ENCODE measurements at places on chromosomes 3 and 15.
A peak's percentile ranks its signal among the peaks of the same experiment; 100 is the strongest.

GRCh38 chr3:124887177-124887931 lies at the start of gene ITGB5:
ITGB5 (minus strand) TSS chr3:124887365; CDS start chr3:124887000, 365 bp downstream.
- peak; percentile 24 for DNase-seq

- DNase-seq = no peak
Measured at GRCh38 chr15:76577879-76578512, 241.4 kb downstream of the ISL2 start.

DNA sequence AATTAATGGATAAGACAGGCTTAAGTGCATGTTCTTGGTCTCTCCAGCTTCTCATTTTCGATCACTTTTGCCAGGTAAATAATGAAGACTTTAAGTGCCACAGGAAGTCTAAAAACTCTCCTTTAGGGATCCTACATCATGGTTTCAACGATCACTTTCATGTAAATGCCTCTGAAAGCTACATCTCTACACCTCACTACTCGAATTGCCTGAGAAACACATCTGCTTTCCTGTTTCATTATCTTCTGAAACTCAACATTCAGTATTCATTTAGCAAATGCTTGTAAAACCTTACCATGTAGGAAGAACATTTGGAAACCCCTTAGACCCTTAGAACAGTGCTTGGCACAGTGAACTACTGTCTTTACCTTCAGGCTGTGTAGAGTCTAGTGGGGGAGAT lies 16.2 kb downstream of the THAP10 start:
- DNase-seq = no peak

GRCh38 chr3:132804498-132804897 lies 82.3 kb upstream of the NPHP3 start:
- DNase-seq = no peak

DNA sequence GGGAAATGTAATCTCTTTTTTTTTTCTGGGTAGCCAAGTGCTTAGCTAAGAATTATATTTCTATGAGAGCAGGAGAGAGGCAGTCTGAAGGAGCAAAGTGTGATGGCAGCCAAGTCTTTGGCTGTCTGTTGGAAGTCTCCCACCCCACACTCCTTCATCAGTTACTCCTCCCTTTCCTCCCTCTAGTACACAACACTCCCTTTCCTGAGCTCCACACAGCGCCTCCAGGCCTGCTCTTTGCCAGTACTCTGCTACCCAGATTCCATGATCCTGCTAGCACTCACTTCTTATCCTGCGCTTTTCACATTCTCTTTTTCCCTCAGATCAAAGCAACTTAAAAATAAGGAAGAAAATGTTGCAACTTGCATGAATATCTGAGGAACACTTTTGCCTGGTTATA lies 37.4 kb upstream of the SNRK start:
- no peak for DNase-seq

GRCh38 chr15:78550815-78551214 lies 10.6 kb downstream of the PSMA4 start:
- no peak for DNase-seq

DNA sequence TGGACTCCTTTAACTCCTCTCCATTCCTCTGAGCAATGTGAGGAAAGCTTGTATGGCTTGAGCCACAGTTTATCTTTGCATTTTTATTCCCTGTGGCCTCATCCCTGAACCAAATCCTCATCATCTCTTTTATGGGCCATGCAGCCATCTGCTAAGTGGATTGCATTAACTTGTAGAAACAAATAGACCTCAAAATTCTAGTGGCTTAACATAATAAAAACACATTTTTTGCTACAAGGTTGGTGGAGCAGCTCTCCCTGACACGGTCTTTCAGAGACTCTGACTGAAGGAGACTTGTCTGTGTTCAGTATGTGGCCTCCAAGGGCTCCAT lies 135.3 kb downstream of the RPL22L1 start:
- DNase-seq = no peak

- no peak for DNase-seq
Measured at GRCh38 chr15:58524247-58524646, 92.5 kb downstream of the LIPC start.

- no peak for DNase-seq
Measured at GRCh38 chr3:23821858-23822257, 16.1 kb downstream of the UBE2E1 start.

DNA sequence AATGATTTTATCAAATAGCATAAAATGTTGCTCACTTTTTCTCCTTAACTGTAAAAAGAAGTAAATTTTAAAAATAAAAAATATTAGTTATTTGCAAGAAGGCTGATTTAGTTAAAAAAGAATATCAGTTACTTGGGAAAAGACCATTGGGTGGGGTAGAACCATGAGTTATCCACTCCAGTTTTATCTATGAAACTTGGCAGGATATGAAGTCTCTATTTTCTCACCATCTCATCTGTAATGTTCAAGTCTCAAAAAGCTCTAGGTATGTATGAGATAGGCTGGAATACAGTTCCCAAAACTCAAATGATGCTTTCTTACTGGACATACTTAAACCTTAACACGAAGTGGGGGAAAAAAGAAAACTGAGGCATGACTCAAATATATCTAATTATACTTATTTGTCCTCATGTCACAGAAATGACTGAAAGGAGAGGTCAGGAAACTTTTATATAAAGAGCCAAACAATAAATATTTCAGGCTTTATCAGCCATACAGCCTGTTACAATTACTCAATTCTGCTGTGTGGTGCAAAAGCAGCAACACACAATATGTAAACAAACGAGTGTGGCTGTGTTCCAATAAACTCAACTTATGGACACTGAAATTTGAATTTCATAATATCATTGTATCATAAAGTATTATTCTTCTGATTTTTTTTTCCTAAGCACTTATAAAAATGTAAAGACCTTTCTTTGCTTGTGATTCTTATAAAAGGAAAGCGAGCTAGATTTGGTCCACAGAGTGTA lies 131.8 kb downstream of the TBL1XR1 start:
- no peak for DNase-seq

GRCh38 chr3:133448478-133449122 lies 48.7 kb downstream of the BFSP2 start:
- DNase-seq = peak; percentile 46

DNA sequence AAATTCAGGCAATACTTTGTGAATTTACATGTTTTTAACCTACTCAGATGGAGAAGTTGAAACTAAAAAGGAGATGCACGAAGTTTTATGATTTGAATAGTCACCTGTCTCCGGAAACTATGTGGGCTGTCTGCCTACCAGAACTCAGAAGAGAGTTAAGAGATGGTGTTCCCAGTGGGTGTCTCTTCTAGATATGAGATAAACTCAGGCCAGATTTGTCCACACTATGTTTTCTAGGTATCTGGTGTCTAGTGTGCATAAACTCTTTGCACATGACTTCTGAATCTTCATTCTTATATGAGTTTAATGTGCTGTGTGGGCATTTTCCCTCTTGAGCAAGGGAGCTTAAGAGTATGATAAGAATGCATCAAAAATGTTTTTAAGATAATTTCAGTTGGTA lies 222.8 kb downstream of the FOXP1 start:
- DNase-seq = no peak

DNA sequence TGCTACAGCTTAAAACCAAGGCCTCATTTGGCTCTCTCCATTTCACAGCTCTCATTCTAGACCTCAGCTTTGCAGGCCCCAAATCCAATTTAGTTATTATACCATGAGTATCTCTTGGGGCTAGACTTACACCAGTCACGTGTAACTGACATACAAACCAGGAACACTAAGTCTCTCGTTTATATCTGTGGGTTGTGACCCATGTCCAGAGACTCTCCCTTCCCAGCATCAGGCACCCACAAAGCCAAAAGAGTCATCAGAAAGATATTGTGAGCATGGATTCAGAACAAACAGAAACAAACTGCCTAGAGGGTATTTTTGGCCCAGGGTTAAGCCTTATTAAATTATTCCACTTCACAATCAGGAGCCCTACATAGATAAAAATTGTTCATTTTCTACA lies 5.6 kb upstream of the CCDC13 start:
- DNase-seq = no peak

DNA sequence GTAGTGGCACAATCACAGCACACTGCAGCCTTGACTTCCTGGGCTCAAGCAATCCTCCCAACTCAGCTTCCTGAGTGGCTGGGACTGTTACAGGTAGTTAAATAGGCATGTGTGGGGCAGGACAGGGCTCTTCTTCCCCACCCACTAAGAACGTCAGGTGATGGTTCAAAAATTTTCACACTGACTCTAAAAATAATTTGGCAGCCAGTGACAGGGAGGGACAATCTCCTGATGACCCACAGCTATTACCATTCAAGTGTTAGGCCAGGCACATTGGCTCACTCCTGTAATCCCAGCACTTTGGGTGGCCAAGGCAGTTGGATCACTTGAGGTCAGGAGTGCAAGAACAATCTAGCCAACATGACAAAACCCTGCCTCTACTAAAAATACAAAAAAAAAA lies 12.2 kb upstream of the TRMT10C start:
- no peak for DNase-seq

DNA sequence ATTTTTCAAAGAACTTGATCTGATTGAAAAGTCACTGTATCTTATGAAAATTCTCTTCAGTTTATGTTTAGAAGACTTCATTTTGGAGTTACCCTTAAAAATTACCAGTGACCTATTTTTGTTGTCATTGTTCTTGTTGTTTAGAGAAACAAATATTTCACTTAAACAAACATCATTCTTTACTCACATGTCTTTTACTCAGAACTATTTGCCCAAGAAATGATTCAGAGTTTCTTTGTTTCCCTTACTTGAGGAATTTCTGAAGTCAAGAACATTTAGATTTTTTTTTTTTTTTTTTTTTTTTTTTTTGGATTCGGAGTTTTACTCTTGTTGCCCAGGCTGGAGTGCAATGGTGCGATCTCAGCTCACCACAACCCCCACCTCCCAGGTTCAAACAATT lies 259.6 kb upstream of the UBE2E1 start:
- no peak for DNase-seq

DNA sequence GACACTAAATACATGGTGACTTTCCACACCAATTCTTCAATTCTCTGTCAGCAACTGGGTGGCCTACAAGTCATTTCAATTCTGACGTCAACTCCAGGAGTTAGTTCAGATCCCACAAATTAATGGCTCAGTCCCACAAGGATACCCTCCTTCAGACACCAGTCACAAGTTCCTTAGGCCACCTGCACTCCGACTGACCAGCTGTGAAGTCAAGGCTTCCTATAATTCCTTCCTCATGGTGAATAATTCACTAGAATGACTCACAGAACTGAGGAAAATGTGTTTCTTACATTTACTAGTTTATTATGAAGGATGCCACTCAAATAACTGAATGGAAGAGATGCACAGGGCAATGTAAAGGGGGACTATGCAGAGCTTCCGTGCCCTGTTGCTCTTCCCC lies 6.3 kb upstream of the PIAS1 start:
- no peak for DNase-seq

- DNase-seq = no peak
Measured at GRCh38 chr15:47135267-47135666, 582.0 kb upstream of the SEMA6D start.

- DNase-seq = no peak
Measured at GRCh38 chr3:69462022-69462825, 76.3 kb upstream of the FRMD4B start.

DNA sequence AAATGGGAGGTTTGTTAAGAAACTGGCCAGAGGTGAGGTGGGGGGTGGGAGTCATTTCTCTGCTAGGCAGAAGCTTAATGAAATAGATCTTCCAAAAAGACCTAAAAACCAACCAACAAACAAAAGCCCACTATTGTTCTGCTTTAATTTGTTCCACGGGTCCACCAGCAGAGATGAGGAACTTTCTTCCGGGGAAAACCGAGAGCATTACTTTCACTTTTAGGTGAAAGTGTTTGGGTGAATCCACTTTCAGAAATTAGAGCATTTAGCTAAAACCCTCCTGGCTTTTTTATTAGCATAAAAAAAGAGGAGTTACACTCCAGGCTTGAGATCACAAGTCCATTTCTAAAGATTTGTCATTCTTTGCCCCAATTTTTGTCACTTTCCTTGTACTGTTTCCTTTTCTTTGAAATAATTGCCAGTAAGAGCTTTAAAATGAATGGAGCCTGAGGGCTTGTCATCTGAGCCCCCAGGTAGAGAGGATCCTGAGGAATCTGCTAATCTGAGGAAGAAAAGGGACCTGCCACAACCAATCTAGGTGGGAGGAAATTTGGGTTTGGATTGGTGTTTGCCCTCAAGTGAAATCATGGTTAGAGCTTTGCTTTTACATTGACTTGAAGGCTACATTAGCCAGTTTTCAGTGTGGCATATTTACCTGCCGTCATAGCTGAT lies 667.6 kb downstream of the NAALADL2 start:
- DNase-seq = no peak

DNA sequence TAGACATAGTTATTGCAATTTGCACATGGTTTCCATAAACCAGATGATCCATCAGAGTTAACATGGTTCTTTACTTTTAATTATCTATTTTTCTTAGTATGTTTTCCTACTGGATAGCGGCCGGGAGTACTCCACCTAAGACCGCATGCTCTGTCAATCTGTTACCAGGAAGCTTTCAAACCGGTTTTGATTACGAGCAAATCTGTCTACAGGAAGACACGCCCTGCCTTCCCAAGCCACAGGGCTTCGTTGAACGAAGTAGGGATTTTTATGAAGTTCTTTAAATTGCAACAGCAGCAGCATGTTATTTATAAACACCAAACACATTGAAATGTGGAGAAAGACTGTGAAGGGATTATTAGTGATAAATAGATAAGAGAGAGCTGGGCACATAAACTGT lies 283.3 kb upstream of the ROBO2 start:
- DNase-seq = no peak

- no peak for DNase-seq
Measured at GRCh38 chr3:66140743-66141372, 79.9 kb upstream of the SLC25A26 start.

DNA sequence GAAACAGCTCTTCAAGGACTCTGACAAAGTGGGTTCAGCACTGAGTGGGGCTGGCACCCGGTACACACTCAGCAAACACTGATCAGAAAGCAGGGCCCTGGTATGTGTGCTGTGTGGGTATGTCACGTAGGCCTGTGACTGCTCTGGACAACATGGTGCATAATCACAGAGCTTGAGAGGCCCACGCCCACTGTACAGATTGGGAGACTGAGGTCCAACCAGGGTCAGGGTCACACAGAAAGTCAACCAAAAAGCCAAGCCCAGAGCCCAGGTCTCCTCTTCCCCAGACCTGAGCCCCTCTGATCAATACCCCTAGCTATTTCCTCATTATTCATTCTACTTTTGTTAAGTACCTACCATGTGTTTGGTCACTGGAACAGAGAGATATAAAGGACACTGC lies 166.1 kb upstream of the LINGO1 start:
- no peak for DNase-seq

- DNase-seq = no peak
Measured at GRCh38 chr3:39284457-39284881, 4.6 kb upstream of the CX3CR1 start.

DNA sequence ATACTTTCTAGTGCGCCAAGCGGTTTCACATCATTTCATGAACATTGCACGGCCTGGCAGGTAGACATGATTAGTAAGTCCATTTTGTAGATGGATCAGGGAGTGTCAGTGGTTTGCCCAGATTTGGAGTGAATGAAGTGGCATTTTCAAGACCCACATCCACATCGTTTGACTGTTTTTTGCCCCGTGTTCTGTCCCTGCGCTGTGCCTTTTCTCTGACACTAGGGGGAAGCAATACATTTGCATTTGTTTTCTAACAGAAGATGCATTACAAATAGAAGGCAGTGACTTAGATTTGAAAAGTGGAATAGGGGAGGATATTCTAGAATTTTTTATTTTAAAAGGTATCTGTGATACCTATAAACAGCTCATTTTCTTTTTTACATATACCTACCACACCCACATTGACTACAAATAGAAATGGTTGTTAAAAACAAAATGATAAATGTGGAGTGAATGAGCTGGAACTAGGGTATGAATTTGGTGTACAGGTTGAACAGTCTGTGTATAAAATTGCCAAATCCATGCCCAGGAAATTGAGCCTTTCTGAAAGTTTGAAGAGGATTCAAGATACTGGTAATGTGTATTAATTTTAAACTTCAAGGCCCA lies 98.0 kb downstream of the USP13 start:
- DNase-seq = no peak
